Activated T-cell treated with anti-CD3 and anti-CD28 coated beads for 1 hour (primary cell): ENCODE measurements at places on chromosomes 4 and X.

DNA sequence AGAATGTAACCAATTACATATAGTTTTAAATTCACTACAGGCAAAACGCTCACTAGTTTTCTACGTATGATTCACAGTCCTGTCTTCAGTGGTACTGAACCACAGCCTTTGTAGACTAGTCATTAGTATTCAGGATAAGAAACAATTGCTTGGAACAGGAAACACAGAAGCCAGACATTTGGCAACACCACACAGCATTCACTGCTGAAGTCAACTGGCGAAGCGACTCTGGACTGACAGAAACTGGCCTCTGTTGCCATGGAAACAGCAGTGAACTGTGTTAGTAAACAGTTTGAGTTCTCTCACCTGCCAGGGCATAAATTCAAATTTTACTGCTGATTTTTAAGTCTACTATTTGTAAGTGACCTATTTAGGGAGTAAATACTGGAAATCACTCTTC, 57.6 kb downstream of the MAPK10 start:
- DNase-seq = no peak

- no peak for DNase-seq
These were observed 4.8 kb upstream of the CXCL13 start for GRCh38 chr4:77600521-77601451.

GRCh38 chr4:122017296-122017695, 65.4 kb upstream of the TRPC3 start:
- no peak for DNase-seq

DNA sequence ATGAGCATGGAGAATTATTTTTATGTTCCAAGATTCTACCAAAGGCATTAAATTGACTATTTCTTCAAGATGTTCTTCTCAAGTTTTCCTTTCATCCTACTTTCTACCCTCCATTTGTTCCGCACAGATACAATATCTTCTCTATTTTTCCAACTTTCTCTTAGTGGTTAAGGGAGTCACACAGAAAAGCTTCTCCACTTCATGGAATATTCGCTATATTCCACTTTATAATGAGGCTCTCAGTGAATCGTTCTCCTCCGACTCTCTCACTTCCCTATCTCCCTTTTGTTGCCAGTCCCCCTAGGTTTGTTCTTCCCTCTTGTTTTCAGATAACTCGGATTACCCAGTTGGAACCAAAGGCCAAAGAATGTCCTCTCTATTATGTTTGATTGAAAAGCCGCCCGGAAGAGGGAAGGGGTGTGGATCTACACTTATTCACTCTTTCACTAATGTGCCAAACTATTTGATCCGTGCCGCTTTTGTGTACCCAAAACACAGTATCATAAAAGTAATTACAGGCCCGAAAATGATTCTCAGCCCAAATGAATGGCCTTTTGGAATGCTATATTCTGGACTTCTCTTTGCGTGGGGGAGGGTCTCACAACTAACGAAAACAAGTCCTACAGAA, 1.2 kb downstream of the SH3D19 start:
- no peak for DNase-seq

DNA sequence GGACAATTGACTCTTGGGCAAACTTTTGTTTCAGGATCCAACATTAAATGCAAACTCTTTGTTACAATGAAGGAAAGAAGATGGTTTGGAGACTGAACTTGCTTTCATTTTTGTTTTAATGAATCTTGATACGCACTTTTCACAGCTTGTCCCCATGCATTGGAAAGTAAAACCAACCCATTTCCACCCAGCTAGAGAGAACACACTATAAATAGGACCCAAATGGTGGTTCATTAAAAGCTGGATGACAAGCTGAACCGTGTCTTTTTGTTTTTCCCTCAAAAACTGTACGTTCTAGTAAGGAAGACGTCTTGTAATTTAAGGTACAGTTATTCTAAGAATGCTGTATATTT, 95.3 kb upstream of the EGFL6 start:
- no peak for DNase-seq

- DNase-seq = no peak
These were observed 54.2 kb upstream of the SLC10A4 start for GRCh38 chr4:48428926-48429325.

DNA sequence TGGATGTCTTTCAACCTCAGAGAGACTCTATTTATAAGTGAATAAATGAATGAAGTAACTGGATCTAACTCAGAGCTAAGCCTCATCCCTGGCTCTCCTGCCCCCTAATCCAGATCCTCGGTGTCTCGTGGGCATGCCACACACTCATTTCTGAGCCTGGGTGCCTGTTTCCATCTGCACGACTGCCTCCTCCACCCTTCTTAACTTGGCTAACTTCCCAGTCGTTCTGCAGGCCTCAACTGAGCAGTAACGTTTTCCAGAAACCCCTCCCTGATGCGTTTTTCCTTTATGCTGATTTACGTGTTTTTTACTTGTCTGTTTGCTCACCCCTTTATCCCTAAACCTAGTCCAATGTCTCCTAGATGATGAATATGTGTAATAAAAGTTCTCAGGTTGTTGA, 186.9 kb upstream of the HS3ST1 start:
- no peak for DNase-seq

GRCh38 chr4:12562021-12562420, 922.1 kb downstream of the RAB28 start:
- DNase-seq = no peak

DNA sequence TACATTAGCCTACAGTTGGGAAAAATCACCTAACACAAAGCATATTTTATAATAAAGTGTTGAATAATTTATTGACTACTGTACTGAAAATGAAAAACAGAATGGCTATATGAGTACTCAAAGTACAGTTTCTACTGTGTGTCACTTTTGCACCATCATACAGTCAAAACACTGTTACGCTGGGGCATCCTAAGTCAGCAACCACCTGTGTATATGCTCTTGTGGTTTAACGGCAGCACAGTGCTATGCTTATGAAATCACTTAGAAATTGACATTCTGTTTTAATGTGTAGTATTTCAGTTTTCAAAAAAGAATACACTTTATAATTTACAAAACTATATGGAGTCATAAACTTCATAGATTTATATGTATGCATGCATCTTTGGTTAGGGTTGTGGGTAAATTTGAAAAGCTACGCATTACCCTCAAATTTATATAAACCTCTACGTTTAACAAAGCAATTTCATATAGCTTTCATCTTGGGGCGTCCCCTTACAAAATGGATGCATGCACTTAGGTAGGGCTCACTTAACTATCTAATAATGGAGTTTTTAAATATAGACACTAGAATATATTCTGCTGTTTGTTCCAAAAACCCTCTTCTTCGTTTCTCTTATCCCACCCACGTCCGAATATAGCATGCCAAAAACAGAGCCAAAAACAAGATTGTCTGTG, 690 bp upstream of the NEIL3 start:
- no peak for DNase-seq

DNA sequence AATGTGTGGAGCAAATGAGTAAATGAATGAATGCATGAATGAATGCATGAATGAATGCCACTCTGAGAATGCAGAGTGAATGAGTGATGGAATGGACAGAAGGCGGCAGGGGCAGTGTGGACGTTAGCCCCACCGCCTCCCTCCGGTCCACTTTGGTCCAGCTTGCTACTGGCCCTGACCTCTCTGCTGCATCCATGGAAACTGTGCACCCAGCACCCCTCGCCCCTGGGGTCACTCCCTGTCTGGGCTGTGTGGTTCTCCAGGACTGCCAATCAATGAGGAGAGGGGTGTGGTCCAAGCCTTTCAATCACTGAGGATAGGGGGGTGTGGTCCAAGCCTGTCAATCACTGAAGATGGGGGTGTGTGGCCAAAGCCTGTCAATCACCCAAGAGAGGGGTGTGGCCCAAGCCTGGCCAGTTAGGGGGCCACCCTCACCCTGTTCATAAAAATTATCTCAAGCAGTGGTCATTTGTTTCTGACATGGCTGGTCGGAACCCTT, 39.2 kb upstream of the ASMTL start:
- peak; percentile 16 for DNase-seq

DNA sequence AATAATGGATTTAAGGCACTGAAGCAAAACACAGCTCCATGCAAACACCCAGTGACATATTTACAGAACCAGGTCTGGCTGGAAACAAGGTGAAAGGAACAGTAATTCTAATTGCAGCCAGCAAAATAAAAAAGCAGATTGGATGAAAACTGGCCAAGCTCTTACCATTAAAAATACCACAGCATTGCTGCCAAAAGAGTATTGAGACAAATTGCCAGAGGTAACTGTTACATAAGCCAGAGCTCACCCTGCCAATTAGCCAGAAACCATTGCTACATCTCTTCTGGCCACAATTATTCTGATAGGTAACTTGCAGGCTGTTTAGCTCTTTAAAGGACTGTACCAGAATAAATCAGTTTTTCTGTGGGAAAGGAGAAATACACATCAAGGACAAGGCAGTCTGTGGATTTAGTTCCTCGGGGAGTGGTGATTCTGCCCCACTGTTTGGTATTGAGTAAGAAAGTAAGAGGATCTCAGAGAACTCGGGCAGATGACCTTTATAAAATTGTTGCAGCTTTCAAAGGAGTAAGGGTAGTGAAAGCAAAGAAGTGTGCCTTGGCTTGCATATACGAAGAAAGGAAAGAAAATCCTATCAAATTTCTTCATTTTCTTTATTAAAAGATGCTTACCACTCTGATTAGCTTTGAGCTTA, 369.5 kb downstream of the PPP3CA start:
- DNase-seq = no peak

GRCh38 chr4:79831119-79831528, 241.9 kb downstream of the ANTXR2 start:
- DNase-seq = no peak

- no peak for DNase-seq
These were observed 25.9 kb upstream of the ADRA2C start for GRCh38 chr4:3740256-3740655.

- DNase-seq = no peak
These were observed 333.3 kb downstream of the BCOR start for GRCh38 chrX:39764441-39764914.

- DNase-seq = no peak
These were observed 26.8 kb downstream of the MGST2 start for GRCh38 chr4:139692309-139693012.

DNA sequence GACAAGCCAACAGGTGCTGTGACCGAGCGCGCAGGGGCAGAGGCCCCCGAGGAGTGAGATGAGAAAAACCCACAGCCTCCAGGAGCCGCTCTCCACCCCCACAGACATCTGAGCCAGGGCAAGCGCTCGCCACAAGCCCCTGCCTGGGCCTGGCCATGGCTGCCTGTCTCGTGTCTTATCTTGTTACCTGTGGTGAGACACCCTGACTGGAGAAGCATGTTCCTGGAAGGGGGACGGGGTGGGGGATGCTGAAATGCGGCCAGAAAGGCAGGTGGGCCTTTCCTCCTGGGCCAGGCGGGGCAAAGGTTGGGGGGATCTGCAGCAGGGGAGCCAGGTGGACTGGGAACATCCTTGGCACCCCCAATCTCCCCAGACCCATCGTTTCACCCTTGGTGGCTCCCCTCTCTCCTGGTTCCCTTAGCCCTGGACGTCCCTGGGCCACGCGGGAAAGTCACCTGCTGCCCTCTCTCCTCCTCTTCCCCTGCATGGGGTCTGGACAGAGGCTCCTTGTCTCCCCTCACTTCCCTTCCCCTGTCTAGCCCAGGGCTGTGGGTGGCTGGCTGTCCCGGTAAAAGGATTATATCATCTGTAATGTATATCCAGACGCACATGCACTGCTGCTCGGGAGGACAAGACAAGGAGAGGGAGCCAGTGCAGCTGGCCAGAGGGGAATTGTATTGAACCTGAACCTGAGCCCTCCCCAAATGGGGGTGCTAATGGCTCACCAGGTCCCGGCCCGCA, 8.4 kb upstream of the DUSP9 start:
- no peak for DNase-seq

GRCh38 chr4:125826801-125827695, 512.3 kb downstream of the FAT4 start:
- no peak for DNase-seq

DNA sequence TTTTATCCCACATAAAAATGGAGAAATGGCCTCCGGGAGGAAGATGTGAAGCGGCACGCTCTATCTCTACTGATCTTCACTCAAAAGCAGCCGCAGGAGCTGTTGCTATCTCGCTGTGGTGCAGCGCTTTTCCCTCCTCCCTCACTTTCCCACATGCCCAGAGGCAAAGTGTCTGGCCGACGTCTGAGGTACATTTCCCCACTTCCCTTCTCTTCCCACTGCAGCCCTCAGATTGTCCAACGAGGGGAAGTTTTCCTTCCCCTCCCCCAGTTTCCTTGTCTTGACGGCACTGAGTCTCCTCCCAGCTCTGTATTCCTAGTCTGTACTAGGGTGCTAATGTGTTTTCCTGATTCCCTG, 660 bp upstream of the COL25A1 start:
- no peak for DNase-seq

- DNase-seq = no peak
These were observed 138.8 kb downstream of the DTHD1 start for GRCh38 chr4:36420111-36420679.

DNA sequence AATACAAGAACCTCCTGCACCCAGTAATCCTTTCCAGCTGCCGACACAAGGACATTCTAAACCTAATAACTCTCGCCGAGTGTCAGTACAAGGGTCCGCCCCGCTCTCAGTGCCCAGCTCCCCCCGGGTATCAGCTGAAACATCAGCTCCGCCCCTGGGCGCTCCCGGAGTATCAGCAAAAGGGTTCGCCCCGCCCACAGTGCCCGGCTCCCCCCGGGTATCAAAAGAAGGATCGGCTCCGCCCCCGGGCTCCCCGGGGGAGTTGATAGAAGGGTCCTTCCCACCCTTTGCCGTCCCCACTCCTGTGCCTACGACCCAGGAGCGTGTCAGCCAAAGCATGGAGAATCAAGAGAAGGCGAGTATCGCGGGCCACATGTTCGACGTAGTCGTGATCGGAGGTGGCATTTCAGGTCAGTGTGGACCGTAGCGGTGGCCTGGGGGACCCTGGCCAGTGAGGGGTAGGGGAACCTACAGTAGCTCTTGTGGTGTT, at the start of gene MAOA:
Gene MAOA (plus strand): TSS at position 295 of the 490 bp plus-strand sequence. CDS start 43 bp downstream, at position 338.
- DNase-seq = no peak

GRCh38 chr4:73897380-73898136, 28.4 kb downstream of the CXCL1 start:
- DNase-seq = no peak

GRCh38 chrX:8738588-8739189, 6.8 kb upstream of the ANOS1 start:
- DNase-seq = no peak

DNA sequence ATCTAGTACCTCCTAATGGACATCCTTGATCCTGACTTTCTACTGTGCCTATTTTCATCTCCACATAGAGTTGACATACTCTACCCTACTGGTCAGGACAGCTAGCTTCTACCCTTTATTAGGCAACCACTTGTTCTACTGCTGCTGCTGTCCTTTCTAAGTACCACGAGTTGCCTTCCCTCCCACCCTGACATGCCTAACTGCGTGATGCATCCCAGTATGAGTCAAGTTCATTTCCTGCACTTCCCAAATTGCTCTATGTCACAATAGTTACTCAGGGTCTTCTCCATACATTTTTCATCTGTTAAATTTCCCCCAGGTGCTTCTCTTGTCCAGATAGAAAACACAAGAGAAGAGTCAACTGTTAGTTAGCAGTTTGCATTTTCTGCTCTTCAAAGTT, 133.4 kb downstream of the TBC1D19 start:
- DNase-seq = no peak

- no peak for DNase-seq
These were observed 2.7 kb downstream of the ABCD1 start for GRCh38 chrX:153727123-153727931.

- DNase-seq = no peak
These were observed 22.5 kb downstream of the NFXL1 start for GRCh38 chr4:47891928-47892327.

- no peak for DNase-seq
These were observed 537.5 kb downstream of the KCNIP4 start for GRCh38 chr4:21411086-21411485.
